Neuronal stem cell (in vitro differentiated cells): ENCODE measurements at places on chromosomes 6 and 20.

DNA sequence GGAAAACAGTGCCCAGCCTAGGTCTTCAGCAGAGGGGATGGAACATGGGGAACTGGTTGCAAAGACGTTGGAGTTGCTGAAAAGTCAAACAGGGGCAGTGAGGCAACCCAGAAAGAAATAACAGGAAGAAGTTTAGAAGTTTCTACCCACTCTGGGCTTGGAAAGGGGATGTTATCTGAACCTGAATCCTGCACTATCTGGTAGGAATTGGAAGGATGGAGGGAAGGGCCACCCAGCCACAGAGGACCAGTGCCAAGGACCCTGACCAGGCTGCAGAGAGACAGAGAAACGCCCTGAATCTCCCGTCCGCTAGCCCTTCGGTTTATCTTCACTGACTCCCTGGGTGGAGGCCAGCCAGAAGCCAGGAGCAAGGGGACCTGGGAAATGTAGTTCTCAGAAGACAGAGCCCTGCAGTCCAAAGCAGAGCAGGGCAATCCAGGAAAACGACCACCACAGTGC lies 217.3 kb upstream of the RREB1 start:
- no peak for DNase-seq

DNA sequence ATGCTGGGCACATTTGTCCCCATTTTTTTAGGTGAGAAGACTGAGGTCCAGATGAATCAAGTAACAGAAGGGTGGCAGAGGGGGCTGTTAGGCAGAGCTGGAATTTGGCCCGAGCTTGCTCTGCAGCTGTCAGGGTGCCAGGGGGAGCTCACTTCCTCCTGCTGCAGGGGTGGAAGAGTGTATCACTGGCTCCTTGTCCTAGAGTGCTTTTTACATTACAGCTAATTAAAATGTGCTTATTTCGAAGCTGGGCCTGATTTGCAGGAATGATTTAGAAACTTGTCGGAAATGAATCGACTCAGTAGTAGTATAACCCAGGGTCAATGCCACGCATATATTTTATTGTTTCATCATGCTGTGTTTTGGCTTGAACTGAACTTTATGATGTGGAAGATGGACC lies 11.1 kb downstream of the TOX2 start:
- DNase-seq, result no peak

GRCh38 chr6:39137245-39137644 lies 22.3 kb upstream of the SAYSD1 start:
- DNase-seq, result peak; percentile 69

- DNase-seq, result no peak
These were observed 78.1 kb upstream of the TRAF3IP2 start for GRCh38 chr6:111683749-111684267.

- DNase-seq, result no peak
These were observed 32.3 kb upstream of the LGSN start for GRCh38 chr6:63352069-63352543.

DNA sequence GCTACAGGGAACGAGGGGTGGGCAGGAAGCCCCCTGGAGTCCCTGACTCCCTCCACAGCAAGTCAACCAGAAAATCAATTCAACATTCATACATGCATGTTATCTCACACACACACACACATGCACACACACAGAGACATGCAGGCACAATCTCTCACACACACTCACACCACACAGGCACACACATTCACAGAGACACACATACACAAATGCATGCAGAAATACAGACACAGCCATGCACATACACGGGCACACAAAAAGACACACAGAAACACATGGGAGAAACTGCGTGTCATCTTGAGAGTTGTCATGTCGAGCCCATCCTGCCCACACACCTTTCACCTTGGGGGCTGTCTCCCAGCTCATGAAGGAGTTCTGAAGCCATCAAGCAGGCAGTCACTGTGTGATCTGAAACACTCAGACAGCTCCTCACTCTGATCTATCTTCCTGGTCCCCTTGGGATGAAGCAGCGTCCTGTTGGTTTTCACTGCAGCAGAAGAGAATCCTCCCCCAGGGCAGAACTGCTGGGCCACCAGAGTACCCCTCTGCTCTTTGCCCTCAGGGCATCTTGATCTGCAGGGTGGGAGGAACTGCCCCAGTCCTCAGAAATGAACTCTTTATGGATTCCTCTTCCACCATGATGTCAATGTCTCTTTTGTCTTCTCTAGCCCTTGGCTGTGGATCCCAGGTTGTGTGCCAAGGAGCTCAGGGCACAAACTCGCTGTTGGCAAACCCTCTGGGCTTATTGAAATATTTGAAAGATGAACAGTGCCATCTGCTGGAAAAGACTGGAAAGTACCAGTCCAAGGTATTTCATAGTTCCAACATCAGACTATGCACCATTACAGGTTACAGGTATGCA lies 8.8 kb downstream of the RAET1L start:
- DNase-seq, result peak; percentile 63

DNA sequence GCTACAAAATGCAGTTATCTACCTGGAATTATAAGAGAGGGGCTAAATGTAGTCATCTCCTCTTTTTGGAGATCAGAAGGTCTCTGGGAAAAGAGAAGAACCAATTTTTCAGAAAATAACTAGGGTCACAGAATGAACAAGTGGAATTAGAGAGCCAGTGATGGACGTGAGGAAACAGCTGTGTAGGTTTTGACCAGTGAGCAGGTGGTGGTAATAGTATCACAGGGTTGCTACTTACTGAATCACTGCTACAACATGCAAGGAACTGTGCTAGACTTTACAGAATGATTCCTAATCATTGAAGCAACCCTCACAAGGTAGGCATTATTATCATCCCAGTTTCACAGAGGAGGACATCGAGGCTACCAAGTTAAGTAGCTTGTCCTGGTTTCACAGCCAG lies 1.7 kb downstream of the ATP6V1G2 start:
- DNase-seq, result no peak
